ENCODE measurements at places on chromosomes 13 and 19. TPM values are rescaled to one million over a fixed set of nuclear protein-coding genes. Genes with fewer than 3 reads are reported as not detected.

Gene GARIN5A
- polyA plus RNA-seq = 0.41 TPM

Gene ZNF491
- not detected for polyA plus RNA-seq

Gene SULT2A1
- not detected for polyA plus RNA-seq

Gene TLE6
- not detected for polyA plus RNA-seq

Gene MEX3D
- polyA plus RNA-seq = 0.10 TPM
